ENCODE measurements at places on chromosomes 12 and 14.

- no peak for DNase-seq
Measured at GRCh38 chr14:83697099-83697498, 1832.8 kb upstream of the FLRT2 start.

GRCh38 chr12:40376533-40377267, 151.9 kb downstream of the LRRK2 start:
- no peak for DNase-seq

DNA sequence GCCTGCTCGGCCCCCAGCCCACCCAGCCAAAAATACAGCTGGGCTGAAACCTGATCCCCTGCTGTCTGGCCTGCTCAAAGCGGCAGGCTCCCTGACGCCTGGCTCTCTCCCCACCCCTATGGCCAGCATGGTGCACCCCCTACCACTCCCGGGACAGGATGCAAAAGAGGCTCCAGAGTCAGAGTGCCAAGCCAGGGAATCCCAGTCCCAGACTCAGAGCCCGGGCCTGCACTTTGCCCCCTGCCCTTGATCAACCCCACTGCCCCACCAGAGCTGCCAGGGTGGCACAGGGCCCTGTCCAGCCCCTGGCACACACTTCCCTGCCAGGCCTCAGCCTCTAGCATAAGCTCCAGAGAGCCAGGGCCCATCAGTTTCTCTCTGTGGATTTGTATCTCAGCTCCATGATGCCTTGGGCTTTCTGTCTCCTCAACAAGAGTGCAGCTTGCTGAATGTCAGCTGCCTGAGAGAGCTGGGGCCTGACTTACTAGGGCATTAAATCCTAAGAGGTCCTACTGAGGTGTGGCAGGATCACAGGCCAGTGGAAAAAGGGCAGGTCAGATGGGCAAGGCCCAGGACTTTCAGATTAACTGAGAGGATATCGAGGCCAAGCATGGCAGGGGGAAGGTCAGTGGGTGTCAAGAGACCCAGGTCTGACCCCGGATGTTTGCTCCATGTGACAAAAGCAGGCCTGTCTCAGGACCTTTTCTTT, 13.9 kb downstream of the ACVRL1 start:
- DNase-seq = no peak

DNA sequence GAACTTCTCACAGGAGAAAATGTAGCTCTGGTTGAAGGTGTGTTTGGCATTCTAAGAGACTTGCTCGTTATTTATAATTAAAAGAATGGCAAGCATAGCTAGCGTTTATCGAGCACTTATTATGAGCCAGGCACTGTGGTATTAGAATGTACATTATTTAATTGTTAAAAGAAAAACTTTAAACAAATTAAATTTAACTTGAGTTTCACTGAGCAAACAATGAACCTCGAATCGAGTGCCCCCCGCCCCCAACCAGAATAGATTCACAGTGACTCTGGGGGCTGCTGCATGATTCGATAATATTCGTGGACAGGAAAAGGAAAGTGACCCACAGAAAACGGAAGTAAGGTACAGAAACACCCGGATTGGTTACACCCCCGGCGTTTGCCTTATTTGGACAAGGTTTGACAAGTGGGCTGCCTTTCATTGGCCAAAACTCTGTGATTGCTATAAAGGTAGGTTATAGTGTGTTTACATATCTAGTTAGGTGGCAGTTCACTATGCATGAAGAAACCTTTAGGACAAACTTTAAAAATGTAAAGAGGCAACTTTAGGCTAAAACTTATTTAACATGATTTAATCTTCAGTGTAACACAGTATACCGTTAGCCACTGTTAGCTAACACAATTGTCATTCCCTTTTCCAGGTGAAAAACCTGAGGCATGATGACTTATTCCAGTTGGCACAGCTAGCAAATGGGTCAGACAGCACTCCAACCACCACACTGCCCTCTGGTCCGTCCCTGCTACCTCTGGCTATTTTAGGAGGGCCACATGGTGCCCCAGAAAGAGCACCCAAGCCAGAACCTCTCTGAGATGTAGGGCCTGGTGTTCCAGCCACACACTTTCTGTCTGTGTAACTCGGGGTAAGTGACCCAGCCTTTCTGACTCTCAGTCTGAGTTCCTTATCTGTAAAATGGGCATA, 7.1 kb downstream of the SCNN1A start:
- no peak for DNase-seq

- no peak for DNase-seq
Measured at GRCh38 chr12:777550-778047, 25.2 kb downstream of the WNK1 start.

- DNase-seq = no peak
Measured at GRCh38 chr14:79101388-79101787, 931.2 kb downstream of the NRXN3 start.

DNA sequence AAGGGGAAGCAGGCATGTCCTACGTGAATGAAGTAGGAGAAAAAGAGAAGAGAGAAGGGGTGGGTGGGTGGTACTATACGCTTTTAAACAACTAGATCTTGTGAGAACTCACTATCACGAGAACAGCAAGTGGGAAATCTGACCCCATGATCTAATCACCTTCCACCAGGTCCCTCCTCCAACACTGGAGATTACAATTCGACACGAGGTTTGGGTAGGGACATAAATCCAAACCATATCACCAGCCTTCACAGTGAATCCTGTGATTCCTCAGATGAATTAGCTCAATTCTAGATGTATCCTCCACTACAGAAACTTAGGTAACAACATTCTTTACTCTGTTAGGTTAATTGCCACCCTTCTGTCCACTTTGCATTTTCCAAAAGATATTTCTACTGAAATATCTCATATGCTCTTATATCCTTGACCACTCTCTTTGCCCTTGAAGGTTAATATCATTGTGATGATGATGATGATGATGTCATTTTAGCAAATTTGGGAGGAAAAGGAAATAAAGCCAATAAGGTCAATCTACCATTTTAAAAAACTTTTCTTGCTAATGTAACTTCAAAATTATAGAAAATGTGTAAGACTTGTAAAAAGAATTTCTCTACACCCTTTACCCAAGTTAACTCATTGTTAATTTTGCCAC, 23.2 kb upstream of the CCNT1 start:
- DNase-seq = no peak

- no peak for DNase-seq
Measured at GRCh38 chr12:29116414-29116813, 32.7 kb upstream of the FAR2 start.

DNA sequence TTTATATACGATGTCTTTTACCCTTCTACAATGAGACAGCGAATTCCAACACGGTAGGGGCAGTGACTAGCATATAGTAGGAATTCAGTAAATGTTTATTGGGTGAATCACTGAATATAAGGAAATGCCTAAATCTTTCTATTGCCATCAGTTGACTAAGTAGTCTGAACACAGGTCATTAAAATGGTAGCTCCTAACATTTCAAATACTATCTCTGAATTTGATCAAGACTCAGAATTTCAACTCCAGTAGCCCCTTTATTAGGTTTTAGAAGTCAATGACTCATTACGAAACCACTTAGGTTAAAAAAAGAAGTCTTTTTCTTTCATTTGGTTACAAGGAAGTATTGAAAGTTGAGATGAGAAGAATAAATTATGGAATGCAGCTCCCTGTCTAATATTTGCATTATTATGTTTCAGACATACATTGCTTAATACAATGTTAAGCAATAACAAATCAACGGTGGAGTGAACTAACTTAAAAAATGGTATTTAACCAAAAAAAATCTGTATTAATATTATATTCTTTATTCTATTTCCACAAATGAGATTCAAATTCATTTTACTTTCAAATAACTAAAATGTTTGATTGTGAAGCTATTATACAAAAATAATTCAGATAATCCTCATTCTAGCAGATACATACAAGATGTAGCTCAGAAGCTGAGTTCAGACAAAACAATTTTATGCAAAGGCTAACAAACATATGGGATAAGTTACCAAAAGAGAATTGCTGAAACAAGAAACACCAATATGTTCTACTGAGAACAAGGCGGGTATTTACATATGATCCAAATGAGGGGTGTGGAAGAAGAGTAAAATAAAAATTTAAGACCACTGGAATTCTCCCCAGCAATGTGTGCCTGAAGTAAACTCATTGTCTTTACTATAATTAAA, 302.7 kb downstream of the CEP128 start:
- DNase-seq = peak; percentile 91

- DNase-seq = no peak
Measured at GRCh38 chr12:113119980-113120669, 15.4 kb downstream of the RASAL1 start.

DNA sequence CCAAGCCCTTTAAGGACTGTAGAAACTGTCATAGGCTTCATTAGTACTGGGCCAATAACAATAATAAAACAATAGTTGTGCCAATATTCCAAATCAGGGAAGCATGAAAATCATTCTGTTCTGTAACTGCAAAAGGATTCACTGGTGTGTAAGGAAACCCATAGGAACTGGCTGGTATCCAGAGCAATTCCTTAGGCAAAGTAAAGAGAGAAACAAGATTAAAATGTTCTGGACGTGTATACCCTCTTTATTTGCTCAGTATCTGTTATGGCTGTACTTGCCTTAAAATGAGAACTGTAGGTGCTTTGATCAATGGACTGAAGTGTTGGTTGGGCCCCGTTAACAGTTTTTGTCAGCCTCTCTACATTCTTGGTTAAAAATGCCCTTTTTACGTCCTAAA, 72.4 kb upstream of the STAC3 start:
- no peak for DNase-seq

- no peak for DNase-seq
Measured at GRCh38 chr12:51924551-51925319, 17.4 kb downstream of the ACVRL1 start.

GRCh38 chr12:27573972-27574371, 50.0 kb downstream of the PPFIBP1 start:
- DNase-seq = peak; percentile 70

DNA sequence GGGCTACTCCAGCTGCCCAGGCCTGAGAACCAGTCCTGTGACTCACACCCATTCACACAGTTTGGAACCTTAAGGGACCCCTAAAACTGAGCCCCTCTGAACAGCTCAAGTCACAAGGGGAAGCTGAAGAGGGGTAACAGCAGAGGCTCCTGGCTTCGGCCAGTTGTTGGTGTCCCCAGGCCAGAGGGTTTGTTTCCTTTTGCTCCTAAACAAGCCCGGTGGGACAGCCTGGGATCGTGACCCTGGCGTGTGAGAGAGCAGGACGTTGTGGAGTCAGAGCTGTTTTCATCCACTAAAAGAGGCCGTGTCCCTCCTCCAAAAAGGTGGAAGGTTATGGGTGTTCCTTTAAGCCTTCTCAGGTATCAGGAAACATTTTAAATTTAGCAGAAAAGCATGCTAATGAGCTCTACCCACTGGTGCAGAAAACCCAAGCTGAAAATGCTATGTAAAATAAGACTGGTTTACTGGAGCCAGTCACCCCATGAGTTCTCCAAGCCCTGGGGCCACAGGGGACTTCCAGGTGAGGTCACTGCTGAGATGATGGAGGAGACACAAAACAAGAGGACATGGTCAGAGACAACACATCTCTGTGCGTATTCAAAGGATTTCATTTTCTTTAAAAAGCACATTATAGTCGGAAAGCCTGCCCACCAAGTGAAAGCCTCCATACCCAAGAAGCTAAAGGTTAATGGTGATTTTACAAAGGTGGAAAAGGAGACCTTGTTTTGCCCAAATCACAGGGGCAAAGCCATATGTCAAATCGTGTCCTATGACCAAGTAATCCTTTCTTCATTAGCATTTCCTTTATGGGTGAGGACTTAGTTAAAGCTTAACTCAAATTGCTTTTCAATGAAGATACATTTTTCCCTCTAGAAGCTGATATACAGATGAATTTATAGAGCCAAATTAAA, 14.1 kb downstream of the PRKAB1 start:
- no peak for DNase-seq

- DNase-seq = no peak
Measured at GRCh38 chr12:99201906-99202645, 445.5 kb upstream of the GARIN6 start.

DNA sequence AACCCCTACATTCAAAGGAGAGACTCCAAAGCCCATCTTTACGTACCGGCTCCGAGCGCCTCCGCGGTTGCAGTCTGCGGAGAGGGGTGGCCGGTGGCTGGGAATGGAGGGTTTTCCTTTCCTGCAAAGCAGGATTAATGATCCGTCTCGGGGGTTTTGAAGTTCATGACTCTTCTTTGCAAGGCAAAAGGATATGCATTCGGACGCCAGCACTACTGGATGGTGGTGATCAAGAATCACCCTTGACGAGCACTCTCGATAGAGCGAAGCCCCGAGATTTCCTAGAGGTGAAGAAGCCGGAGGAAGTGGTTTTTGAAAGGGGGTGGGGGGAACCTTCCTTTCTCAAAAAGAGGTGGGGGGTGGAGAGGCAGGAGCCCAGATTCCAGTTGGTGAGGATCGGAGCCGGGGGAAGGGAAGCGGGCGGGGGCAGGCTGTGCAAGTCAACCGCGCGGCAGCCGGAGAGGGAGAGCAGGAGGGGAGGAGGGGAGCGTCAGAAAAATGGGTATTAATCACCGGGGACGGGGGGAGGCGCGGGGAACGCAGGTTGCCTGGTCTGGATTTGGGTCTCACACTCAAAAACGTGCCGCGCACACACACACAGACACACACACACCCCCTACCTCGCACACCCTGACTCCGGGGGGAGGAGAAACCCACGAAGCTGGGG, at the start of gene GRIN2B:
Gene GRIN2B, minus strand, starts transcription at position 307 of the 667 bp plus-strand sequence. CDS start 115,394 bp downstream, outside the sequence.
- DNase-seq = no peak

- DNase-seq = no peak
Measured at GRCh38 chr12:56546680-56547079, 25.1 kb downstream of the RBMS2 start.

DNA sequence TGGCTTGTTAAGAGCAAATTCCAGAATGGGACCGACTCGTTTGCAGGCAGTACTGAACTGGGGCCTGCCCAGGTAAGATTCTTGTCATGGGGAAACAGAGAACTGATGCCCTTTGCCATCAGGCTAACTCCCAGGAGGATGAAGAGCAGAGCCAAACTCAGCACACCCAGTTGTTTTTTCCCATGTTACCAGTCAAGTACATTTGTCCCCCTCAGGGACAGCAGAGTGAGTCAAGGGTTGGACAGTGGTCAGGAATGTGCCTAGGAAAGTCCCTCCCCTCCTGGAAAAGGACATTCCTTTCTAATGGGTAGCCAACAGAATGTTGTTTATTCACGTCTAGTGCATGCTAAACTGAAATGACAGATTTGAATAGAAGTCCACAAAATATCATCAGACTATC, 1.6 kb downstream of the ART4 start:
- peak; percentile 14 for DNase-seq

GRCh38 chr12:109467978-109468676, 9.0 kb downstream of the KCTD10 start:
- no peak for DNase-seq

DNA sequence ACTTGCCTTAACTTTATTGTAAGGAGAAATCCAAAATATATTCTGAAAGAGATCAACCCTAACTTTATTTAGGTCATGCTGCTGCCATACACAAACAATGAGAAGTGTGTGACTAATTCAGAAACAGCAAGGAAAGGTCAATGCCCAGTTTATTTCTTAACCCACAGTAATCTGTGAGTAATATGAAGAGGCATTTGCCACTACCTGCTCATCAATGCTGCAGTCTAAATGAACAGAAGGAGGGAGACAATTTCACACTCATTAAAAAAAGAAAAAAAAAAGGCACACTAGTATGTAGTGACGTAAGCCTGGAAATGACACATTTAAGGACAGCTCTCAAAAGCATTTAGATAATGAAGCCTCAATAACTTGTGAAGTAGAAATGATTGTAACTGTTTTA, 90.5 kb upstream of the FOXN3 start:
- DNase-seq = no peak

- DNase-seq = no peak
Measured at GRCh38 chr14:65261946-65262345, 150.6 kb upstream of the FUT8 start.

GRCh38 chr14:71433303-71433702, 498.9 kb upstream of the RGS6 start:
- DNase-seq = no peak
